ENCODE measurements at places on chromosomes 16 and 17.
A peak's percentile ranks its signal among the peaks of the same experiment; 100 is the strongest.

DNA sequence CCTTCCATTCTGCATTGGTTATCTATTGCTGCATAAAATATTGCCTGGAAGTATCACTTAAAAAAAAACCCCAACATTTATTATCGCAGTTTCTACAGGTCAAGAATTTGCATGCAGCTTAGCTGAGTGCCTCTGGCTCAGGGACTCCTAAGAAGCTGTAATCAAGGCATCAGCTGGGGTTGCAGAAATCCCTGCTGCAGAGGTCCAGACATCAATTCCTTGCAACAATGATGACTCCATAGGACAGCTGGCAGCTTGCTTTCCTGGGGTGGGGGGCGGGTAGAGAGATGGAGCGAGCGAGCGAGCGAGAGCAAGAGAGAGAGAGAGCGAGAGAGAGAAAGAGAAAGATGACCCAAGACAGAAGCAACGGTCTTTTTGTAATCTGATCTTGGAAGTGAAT is 308.1 kb downstream of the HAPSTR1 start:
- no peak for DNase-seq

DNA sequence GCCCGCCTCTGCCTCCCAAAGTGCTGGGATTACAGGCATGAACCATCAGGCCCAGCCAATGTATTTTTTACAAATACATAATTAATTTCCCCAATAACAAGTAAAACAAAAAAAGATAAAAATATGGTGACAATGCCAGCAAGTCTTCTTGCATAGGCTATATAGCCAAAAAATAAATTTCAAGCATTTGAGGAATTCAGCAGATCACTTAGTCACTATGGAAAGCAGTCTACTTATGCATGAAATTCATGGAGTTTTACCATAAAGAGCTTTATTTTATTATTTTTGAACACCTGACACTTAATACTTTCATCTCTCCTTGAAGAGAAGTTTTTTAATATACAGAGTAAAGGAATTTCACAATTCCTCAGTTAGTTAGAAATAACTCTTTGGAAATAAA is 56.4 kb downstream of the BRIP1 start:
- no peak for DNase-seq

- no peak for DNase-seq
Measured at GRCh38 chr17:55233840-55234239, 30.9 kb upstream of the HLF start.

GRCh38 chr17:32253117-32253611 is 12.5 kb upstream of the RHBDL3 start:
- DNase-seq = peak; percentile 80

DNA sequence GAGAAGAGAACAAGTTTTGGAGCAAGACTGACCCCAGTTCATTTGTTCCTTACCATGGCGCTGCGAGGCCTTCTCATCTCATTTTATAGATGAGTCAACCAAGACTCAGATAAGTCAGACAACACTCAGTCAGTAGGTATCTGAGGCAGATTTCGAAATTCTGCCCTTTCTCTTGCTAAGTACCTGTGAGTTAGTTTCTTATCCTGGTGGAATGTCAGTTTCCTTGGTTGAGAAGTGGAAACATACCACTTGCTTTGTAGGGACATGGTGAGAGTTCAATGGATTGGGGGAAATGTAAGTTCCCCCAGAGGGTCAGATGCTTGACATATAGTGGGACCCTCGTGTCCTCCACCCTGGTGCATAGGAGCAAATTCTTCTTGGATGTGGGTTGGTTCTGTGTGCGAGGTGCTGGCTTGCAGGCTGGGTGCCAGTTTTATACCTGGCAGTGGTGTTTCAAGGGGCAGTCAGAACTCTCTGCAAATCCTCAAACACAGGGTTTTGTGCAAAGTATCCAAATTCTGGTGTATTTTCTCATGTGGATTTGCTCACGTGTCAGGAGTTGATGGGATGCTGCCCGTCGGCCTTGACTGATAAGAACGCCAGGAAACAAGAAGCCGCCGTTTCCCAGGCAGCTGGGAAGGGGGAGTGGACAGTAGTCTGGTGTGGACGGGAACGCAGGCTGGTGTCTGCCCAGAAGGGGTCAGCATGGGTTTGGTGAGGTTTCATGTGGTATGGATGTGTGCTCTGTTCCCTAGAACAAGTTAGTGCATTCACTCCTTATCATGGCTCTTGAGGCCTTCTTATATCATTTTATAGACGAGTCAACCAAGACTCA is 61.1 kb upstream of the CIBAR2 start:
- DNase-seq = no peak

- DNase-seq = no peak
Measured at GRCh38 chr16:629185-629832, 1.5 kb upstream of the WFIKKN1 start.

GRCh38 chr16:49016461-49016860 is 265.2 kb downstream of the CBLN1 start:
- no peak for DNase-seq

DNA sequence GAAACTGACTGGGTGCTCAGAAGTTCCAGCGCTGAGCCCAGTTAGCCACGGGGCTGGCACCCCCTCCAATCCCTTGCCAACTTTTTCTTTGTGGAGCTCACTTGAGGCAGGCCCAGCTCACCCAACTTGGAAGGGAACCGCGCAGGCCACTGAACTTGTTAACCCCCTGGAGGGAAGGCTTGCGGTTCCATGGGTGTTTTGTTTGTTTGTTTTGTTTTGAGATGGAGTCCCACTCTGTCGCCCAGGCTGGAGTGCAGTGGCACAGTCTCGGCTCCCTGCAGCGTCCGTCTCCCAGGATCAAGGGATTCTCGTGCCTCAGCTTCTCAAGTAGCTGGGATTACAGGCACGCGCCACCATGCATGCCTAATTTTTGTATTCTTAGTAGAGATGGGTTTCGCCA is 34.1 kb upstream of the NDRG4 start:
- DNase-seq = no peak

DNA sequence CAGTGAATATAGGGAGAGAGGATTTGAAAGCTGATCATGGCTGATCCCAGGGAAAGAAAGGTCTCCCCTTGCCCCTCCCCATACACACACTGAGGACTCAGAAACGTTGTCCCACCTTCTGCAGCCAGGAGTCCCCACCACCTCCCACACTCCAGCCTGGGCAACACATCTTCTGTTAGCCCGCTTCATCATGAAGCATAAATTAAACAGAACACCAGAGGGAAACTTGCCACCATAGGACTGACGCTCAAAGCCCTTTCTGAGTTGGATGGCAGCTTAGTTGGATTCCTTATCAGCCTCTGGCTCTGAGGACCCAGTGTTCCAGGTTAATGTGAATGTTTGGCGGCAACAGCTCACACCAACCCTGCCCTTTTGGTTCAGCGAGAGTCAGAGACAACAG is 33.9 kb downstream of the ARHGAP27 start:
- DNase-seq = no peak

DNA sequence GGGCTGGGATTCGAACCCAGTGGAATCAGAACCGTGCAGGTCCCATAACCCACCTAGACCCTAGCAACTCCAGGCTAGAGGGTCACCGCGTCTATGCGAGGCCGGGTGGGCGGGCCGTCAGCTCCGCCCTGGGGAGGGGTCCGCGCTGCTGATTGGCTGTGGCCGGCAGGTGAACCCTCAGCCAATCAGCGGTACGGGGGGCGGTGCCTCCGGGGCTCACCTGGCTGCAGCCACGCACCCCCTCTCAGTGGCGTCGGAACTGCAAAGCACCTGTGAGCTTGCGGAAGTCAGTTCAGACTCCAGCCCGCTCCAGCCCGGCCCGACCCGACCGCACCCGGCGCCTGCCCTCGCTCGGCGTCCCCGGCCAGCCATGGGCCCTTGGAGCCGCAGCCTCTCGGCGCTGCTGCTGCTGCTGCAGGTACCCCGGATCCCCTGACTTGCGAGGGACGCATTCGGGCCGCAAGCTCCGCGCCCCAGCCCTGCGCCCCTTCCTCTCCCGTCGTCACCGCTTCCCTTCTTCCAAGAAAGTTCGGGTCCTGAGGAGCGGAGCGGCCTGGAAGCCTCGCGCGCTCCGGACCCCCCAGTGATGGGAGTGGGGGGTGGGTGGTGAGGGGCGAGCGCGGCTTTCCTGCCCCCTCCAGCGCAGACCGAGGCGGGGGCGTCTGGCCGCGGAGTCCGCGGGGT is at the start of gene CDH1:
Gene CDH1, plus strand, starts transcription at position 247 of the 684 bp plus-strand sequence. Its CDS starts 124 bp downstream, at position 371.
- DNase-seq = peak; percentile 88

- DNase-seq = no peak
Measured at GRCh38 chr17:9381068-9381467, 194.6 kb downstream of the STX8 start.

- DNase-seq = no peak
Measured at GRCh38 chr16:17949141-17949981, 387.2 kb downstream of the NPIPA8 start.

DNA sequence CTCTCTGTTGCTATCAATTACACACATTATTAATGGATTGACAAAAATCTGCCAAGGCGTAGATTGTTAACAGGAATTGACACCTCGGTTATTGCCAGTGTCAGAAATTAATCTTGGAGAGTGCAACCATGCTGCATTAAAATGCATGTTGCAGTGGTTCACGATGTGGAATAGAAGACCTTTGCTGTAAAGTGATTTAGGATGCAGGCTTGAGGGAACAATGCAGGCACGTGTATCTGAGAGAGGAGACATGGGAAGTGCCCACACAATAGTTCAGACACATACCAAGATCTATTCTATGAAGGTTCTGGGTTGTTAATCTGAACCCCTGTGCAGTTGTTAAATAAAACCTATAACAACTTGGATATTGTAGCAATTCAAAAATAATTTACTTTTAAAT is 1032.8 kb upstream of the CDH8 start:
- no peak for DNase-seq

DNA sequence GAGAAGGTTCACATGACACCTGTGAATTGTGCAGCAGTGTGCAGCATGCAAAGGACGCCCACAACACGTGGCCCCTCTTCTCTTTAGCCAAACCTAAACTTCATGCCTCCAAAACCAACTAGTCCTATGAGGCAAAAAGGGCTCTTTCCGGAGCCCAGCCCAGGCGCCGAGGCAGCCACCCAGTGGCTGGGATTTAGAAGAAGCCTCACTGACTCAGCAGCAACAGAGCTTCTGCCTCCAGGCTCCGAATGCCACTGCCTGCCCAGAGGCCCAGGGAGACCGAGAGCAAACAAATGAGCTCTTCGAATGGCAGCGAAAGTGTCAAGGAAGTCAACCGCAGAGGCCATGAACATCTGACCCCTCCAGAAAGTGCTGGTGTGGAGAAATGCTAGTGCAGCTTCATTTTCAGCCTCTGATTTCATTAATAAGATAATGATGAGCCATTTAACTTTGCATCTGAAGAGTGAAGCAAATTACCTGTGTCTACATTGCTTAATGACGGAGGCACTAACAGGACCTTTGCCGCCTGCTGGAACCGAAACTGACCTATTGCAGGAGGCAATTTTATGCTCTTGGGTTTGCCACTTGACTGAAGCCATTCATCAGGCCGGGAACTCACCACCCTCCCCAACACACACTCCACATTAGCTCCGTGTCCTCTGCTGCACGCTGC is 157.7 kb upstream of the RPL38 start:
- no peak for DNase-seq

GRCh38 chr17:44416558-44417289 is 27.3 kb upstream of the ITGA2B start:
- no peak for DNase-seq

- no peak for DNase-seq
Measured at GRCh38 chr16:57688987-57689761, 5.4 kb upstream of the DRC7 start.

DNA sequence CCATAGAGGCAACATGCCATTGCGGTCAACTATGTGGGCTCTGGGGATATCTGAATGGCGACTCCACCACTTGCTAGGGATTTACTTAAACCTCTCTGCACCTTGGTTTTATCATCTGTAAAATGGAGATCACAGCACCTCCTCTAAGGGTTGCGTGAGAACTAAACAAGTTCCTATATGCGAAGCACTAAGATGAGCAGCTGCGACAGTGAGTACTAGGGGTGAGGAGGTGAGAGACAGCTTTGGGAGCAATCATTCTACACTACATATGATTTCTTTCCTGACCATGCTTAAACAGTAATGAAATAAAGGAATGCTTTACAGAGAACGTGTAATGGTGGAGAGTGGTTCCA is 61.4 kb downstream of the CREBBP start:
- DNase-seq = no peak

GRCh38 chr17:82302568-82302963 is 14.8 kb downstream of the CD7 start:
- no peak for DNase-seq

- DNase-seq = no peak
Measured at GRCh38 chr16:15513156-15513555, 78.8 kb downstream of the BMERB1 start.

DNA sequence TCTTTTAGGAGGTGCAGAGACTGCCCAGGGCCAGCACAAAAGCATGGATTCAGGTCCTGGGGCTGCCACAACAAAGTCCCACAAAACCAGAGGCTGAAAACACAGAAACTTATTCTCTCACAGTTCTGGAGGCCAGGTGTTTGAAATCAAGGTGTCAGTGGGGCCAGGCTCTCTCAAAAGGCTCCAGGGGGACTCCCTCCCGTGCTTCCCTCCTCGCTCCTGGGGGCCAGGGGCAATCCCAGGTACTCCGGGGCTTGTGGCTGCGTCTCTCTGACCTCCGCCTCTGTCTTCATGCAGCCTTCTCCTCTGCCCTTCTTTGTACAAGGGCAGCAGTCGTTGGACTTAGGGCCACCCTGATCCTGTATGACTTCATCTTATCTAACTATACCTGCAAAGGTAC is 8.3 kb upstream of the RBFOX3 start:
- DNase-seq = no peak

DNA sequence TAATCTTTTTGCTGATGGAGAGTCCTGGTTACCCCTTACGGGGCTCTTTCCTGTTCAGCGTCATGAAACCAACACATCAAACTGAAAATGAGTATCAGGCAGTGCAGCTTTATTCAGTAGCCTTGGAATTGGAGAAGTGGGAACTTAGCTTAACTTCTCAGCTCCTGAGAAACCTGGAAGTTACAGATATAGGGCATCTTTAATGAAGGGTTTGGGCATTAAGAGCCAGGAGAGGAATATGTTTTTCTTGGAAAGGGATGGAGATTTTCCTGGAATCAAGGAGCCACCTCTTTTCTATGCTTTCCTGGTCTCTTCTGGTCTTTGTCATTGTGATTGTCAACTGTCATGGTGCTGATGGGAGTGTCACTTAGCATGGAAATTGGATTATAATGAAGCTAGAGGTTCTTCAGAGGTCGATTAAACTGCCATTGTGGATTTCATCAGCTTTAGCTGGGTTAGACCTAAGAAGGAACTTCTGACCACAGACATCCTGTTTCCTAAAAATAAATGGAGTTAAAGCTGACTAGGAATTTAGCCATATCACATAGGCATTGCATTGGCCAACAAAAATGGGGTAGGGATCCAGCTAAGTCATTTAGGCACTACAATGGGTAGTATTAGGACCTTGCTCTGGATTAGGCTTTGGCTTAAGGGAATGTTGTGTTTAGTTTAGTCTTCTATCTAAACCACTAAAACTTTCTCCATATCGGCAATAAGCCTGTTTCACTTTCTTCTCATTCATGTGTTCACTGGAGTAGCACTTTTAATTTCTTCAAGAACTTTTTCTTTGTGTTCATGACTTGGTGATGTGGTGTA is 186.4 kb downstream of the BCAS3 start:
- DNase-seq = no peak

Measured in NCI-H2171 treated with DMSO at 0.1 percent for 48 hours (cell line).